ENCODE measurements at places on chromosomes 3 and 15.

- no peak for DNase-seq
Observed at GRCh38 chr3:28682121-28682520, 333.5 kb upstream of the AZI2 start.

- DNase-seq: no peak
Observed at GRCh38 chr3:156189927-156190326, 69.5 kb downstream of the KCNAB1 start.

- no peak for DNase-seq
Observed at GRCh38 chr15:83928878-83929418, 275.0 kb downstream of the ADAMTSL3 start.

DNA sequence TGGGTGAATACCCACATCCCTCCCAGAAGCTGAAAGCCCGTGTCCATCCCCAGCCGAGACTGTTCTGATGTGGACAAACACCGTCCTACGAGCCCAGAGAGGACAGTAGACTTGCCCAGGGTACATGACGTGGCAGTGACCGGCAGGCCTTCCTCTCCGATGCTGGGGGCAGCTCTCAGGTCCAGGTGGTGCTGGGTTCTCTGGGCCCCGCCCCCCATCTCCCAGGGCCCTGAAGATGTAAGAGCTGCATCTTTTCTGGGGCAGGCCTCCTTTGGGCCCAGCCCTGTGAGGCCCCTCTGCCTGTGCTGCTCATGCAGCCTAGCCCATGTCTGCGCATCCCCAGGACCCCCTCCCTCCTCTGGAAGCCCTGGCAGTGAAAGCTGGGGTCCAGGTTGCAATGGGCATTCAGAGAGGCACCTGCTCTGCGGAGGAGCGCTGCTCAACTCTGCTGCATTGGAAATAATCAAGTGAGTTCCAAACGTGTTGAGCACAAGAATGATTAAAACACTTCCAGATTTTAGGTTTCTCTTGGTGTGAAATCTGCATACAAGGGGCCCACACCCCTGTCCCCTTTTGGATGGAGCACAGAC lies 71.9 kb downstream of the FBLN2 start:
- no peak for DNase-seq

DNA sequence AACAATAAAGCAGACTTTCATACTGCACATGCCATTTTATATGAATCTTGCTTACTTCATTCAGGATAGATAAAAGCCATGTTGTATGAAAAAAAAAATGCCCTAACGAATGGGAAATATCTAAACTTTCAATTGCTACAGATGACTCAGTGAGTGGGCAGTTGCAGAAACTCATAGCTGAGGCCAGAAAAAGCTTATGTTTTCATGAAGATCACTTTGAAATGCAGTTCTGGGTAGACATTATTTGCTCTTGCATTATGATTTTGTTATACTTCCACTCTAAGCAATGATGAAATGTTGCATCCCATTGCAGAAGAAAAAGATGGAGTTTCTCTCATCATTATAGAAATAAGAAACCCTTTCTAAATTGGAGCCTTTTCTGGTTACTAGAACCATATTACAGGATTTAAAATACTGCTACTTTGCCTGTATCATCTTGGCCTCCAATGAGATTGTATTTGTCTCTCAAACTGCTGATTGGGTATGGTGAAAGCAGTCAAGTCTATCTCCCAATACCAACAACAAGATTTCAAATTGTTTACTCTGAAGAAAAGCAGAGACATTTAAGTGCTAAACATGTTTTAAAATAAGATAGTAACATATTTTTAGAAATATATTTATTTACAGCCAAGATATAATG lies 17.0 kb downstream of the PEAK1 start:
- peak; percentile 19 for DNase-seq
